ENCODE measurements at places on chromosomes 1 and 21.

DNA sequence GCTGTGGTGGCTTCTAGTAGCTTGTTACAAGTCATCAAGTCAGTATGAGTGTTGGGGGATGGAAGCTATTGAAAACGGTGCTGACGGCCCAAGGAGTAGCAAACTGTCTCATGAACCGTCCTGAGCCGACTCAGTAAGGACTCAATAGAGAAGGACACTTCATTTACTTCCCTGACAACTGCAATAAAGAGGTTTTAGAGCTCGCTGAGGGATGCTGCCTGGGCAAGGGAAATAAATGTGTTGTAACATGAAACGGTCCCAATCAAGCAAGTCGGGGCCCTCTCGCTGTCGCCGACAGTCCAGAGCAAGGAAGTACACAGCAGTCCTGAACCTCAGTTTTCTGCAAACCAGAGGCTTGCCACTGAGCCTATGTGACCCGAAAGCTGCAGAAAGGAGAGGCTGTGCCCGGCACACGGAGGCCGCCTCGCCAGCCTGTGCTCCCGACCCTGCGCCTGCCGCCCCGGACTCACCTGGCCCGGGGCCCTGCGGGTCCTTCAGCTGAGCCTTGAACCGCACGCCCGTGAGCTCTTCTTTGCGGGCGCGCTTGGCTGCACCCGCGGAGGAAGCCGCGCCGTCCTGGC is 423 bp downstream of the URB1 start:
- DNase-seq: no peak

GRCh38 chr1:158285756-158286241 is 3.9 kb upstream of the CD1C start:
- DNase-seq: no peak

DNA sequence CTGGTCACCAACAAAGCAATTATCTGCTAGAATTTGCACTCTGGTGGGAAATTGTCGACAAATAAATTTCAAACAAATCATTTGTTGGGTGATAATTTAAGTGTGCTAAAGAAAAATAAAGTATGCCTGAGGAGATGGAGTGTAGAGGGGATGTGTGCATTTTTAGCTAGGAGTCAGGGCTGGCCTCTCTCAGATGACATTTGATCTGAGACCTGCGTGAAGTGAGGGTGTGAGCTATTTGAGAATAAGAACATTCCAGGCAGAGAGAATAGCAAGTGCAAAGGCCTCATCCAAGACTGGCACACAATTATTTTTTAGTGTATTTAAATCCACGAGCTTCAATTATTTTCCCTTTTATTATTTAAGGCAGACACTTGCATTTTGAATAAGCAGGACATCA is 19.7 kb upstream of the S1PR1 start:
- no peak for DNase-seq

GRCh38 chr1:38025664-38026063 is 13.1 kb downstream of the UTP11 start:
- no peak for DNase-seq

- DNase-seq: no peak
These were observed 77.5 kb downstream of the RPAP2 start for GRCh38 chr1:92376345-92376744.

- DNase-seq: no peak
These were observed 642 bp downstream of the MLLT11 start for GRCh38 chr1:151060657-151061421.

- no peak for DNase-seq
These were observed 817.9 kb downstream of the BRINP3 start for GRCh38 chr1:189659731-189660130.

- no peak for DNase-seq
These were observed 14.0 kb upstream of the DISC1 start for GRCh38 chr1:231612393-231613089.

Measured in NCI-H2107 (cell line).